ENCODE measurements at places on chromosomes 11 and 22. TPM values are rescaled to one million over a fixed set of nuclear protein-coding genes. Genes with fewer than 3 reads are reported as not detected.

CD6 gene
- 0.08 TPM for total RNA-seq

DNAJC4 gene
- 58.0 TPM for total RNA-seq

DNA sequence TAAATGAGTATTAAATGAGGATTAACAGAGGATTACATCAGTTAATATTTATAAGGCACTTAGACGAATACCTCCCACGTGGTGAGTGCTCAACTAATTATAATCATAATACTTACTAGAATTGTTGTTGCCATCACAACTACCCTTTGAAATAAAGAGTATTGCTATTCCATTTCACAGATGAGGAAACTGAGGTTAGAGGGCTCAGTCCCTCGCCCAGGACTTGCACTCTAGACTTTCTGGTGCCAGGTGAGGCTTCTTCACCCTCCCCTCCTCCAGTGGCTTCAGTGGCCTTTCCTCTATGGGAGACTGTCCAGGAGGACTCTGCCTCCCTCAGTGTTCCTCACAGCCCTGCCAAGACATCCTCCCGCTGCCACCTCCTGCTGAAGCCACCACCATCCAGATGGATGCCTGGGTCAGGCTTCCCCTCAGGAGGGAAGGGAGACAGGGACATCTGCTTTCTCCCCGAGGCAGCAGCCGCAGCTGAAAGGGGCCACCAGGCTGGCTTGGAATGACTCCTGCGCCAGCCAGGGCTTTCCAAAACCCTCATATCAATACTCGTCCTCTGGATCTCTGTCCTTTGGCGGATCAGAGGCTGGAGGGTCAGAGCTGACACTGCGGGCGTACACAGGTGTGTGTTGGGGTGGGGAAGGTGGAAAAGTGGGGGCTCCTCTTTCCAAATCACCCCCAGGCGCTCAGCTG lies 580.1 kb downstream of the BUD13 start:
- no peak for DNase-seq

GRCh38 chr11:7540830-7541555 lies 27.2 kb downstream of the PPFIBP2 start:
- DNase-seq = no peak

PHOX2A gene
- not detected for total RNA-seq

- DNase-seq = peak; percentile 78
Measured at GRCh38 chr11:15688351-15688792, 573.6 kb downstream of the INSC start.

DNA sequence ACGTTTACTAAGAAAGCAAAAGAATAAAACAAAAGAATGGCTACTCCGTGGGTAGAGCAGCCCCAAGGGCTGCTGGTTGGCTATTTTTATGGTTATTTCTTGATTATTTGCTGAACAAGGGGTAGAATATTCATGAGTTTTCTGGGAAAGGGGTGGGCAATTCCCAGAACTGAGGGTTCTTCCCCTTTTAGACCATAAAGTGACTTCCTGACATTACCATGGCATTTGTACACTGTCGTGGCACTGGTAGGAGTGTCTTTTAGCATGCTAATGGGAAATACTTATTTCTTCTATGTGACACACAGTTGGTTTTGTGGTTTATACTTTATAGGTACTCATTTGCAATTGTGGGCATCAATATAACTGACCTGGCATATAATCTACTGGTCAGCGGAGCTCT lies 56.3 kb downstream of the SLN start:
- DNase-seq = no peak

DNA sequence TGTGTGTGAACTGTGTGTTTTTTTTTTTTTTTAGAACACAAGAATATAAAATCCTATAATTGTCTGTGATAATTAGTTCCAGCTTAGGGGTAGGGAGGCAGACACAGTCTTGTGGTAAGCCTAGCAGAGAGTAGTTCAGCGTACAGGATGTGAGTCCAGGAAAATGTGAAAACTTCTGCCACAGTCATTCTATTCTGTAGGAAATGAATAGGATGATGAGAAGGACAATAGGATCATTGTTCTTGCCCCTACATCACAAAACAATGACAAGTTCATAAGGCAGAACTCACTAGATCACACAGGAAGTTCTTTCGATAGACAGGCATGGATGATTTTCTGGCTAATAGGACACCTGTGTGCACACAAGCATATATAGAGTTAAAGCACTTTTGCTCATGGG lies 132.2 kb downstream of the NAV2 start:
- DNase-seq = no peak

FAT3 gene
- 0.24 TPM for total RNA-seq

UPK3A gene
- 0.65 TPM for total RNA-seq

- no peak for DNase-seq
Measured at GRCh38 chr11:15882876-15883454, 473.4 kb downstream of the SOX6 start.

Data from Right ventricle myocardium superior (tissue), 1 donor.